Renal pelvis (tissue), 12 donors: ENCODE measurements at places on chromosomes 3 and 15. TPM values are rescaled to one million over a fixed set of nuclear protein-coding genes. Genes with fewer than 3 reads are reported as not detected.
A peak's percentile ranks its signal among the peaks of the same experiment; 100 is the strongest.

- peak; percentile 53 for DNase-seq
These were observed at the start of gene PLA1A for GRCh38 chr3:119597548-119598288. TSS of gene PLA1A (plus strand) at chr3:119597885. CDS start at chr3:119597914, 29 bp downstream.

ADAMTS17 gene
- 2.1 TPM for polyA plus RNA-seq

GRCh38 chr3:55544219-55544618 lies 57.1 kb upstream of the WNT5A start:
- DNase-seq, result no peak

NR2E3 gene
- polyA plus RNA-seq, result 0.54 TPM

ZNF717 gene
- polyA plus RNA-seq, result 23.5 TPM

GPR27 gene
- 8.2 TPM for polyA plus RNA-seq

PDZRN3 gene
- 36.8 TPM for polyA plus RNA-seq

- no peak for DNase-seq
These were observed 21.9 kb upstream of the SEMA3F start for GRCh38 chr3:50133283-50133615.

- no peak for DNase-seq
These were observed 232.2 kb downstream of the VPS13C start for GRCh38 chr15:61828008-61828407.

- DNase-seq, result no peak
These were observed 26.8 kb downstream of the EDEM1 start for GRCh38 chr3:5214352-5214751.

- DNase-seq, result no peak
These were observed 5.1 kb downstream of the RAB43 start for GRCh38 chr3:129116482-129116946.

GRCh38 chr3:129602730-129603560 lies 3.5 kb downstream of the PLXND1 start:
- peak; percentile 67 for DNase-seq

CIB2 gene
- 40.1 TPM for polyA plus RNA-seq

FRMD5 gene
- polyA plus RNA-seq, result 2.7 TPM

GOLGA8N gene
- polyA plus RNA-seq, result 42.7 TPM

SLC35G2 gene
- 3.4 TPM for polyA plus RNA-seq

GRCh38 chr3:7962301-7962700 lies 539.3 kb upstream of the LMCD1 start:
- DNase-seq, result no peak

GRCh38 chr15:43168192-43169107 lies 16.8 kb upstream of the CCNDBP1 start:
- DNase-seq, result no peak

DNA sequence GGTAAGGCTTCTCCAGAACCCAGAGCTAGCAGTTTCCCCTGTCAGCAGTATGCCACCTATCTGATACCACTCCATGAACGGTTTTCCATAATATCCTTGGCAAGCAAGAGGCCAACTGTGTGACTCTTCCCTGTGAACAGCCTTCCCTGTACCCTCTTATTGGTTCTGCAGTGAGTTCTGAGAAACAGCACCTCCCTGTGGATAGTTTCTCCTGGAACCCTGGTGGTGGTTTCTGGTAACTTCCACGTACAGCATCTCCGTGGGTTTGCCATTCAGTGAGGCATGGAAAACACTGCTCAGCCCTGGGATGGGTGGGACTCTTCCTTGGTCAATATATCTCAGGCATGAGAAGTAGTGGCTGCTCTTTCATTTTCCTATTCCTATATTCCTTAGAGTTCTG lies 19.4 kb upstream of the SERPINI2 start:
- no peak for DNase-seq

GRCh38 chr3:43019826-43020225 lies 40.7 kb downstream of the GASK1A start:
- no peak for DNase-seq

OXTR gene
- 0.93 TPM for polyA plus RNA-seq

- no peak for DNase-seq
These were observed 126.1 kb downstream of the AQP9 start for GRCh38 chr15:58264053-58264971.

SCG5 gene
- 10.7 TPM for polyA plus RNA-seq

- DNase-seq, result no peak
These were observed 78.2 kb upstream of the BNC1 start for GRCh38 chr15:83362706-83363105.

P2RY1 gene
- polyA plus RNA-seq, result 2.2 TPM

DNA sequence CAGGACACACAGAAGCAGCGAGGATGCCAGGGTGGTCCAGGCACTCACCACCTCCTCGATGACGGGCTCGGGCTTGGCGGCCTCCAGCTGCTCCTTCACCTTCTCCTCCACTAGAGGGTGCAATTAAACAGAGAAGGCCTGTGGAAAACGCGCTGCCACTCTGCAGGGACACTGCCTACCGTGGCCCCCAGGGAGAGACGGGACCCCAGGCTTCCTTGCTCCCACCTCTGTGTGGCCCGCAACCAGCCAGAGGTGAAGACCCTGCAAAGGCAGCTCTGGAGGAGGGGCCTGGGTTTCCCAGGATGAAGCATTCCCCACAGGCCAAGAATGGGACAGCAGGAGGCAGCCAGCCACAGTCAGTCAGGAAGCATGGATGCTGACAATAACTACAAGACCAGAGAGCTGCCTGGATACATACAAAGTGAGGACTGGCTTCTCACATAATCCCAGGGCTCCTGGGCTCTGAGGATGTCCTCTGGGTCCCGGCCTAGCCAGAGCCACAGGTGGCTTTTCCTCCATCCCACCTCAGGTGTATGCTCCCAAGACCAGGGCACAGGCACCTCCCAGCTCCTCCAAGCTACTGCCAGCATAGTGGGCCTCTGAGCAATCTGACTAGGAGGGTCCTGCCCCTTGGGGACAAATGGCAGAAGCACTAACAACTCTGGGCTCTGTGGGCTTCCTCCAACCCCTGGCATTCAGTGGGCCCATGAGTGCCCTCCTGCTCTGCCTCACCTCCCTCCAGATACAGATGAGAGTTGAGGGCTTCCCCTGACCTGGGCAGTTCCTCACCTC lies 46.2 kb downstream of the PTH1R start:
- no peak for DNase-seq

- DNase-seq, result no peak
These were observed 532.8 kb downstream of the FOXP1 start for GRCh38 chr3:71050538-71051258.

DNA sequence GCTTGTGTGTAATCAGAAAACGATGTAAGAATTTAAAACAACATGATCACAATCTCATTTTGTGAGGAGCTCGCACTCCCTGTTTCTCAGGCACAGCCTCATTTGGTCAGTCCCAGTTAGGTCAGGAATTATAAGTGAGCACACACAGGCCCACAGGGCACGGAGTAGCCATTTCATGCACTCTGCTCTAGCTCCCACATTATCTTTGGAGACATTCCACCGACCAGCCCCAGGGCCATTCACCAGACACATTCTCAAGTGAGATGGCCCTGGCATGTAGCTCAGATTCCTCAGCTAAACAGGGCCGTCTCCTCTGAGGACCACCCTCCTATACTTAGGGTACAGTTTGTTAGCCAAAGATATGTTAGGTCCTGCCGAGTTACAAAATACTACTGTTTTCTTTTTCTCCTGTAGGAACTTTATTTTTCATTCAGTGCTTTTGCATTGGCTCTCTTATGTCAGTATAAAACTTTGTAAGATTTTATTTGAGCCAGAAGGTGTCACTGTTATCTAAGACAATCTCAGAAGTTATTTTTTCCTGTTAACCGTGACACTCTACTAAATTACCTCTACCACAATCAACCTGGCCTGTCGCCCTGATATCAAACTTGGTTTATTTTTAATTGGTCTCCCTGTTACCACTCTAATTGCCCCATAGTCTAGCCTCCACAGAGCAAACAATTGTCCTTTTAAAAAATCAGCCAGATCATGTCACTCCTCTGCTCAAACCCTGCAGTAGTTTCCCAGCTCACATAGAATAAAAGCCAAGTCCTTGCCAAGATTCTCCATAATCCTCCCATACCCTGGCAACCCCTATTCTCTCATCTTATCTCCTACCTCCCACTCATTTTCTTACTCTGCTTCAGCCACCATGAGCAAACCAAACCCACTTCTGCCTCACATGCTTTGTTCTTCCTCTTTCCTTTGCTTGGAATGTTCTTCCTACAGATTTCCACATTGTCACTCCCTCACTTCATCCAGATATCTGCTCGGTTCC lies 105.7 kb downstream of the PPP2R3A start:
- no peak for DNase-seq

GRCh38 chr3:156483002-156483401 lies 71.9 kb downstream of the SSR3 start:
- DNase-seq, result no peak

SYNM gene
- 2.2 TPM for polyA plus RNA-seq

GRCh38 chr3:148372206-148372875 lies 325.4 kb upstream of the AGTR1 start:
- DNase-seq, result no peak

GRCh38 chr3:40237889-40238571 lies 71.5 kb upstream of the EIF1B start:
- DNase-seq, result peak; percentile 31

DNA sequence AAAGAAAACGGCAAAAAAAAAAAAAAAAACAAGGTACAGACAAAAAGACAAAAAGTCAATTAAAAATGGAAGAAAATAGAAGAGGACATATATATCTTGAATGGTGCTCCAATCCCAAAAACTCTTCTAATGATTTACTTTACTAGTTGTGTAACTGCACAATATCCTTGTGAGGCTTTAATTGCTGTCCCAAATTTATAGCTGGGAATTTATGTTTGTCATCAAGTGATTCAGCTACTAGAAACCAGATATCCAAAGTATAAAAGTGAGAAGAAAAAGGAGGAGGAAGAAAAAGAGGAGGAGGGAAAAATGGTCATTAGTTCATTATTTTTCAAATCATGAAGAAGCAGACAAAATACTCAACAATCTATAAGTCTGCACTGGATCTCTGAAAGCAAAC lies 150.8 kb upstream of the ARPP21 start:
- no peak for DNase-seq

DNA sequence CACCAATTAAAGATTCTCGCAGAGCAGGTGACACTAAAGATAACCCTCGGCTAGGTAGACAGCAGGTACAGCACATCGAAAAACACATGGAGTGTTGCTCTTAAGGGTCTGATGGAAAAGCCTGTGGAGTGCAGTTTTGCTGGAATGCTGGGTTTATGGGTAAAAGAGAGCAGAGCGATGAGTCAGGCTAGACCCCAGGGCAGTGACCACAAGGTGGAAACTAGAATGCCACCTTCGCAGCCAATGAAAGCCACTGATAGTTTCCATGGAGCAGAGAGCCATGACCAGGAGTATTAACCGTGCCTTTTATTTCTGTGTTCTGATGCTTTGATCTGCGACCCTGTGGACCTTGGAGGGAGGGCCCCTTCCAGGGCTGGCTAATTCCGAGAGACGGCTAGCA lies 149.8 kb downstream of the GABRB3 start:
- DNase-seq, result no peak

PPP2R3A gene
- polyA plus RNA-seq, result 22.6 TPM

DNA sequence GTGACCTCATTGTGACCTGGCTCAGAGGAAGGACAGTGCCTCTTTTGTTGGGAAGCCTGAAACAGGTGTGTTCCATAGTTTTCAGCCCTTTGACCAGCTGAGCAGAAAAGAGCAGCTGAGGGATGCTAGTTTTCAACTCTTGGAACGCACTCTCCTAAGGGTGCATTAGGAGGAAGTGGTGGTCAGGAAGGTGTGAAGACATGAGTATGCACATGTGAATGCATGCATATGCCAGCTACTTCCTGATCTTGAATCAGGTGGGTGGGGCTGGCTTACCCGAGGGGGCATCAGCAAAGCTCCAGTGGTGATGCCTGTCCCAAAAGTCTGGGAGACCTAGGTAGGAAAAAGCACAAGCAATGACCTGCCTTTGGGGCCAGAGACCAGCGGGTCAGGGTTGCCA lies 23.3 kb upstream of the CEMIP start:
- no peak for DNase-seq

KCNMB3 gene
- 7.4 TPM for polyA plus RNA-seq

- DNase-seq, result no peak
These were observed 324.6 kb upstream of the PROK2 start for GRCh38 chr3:72109327-72110259.

ITGA11 gene
- polyA plus RNA-seq, result 2.6 TPM

GRCh38 chr15:69758810-69759790 lies 306.5 kb downstream of the RPLP1 start:
- no peak for DNase-seq

TRA2B gene
- polyA plus RNA-seq, result 278 TPM

DNA sequence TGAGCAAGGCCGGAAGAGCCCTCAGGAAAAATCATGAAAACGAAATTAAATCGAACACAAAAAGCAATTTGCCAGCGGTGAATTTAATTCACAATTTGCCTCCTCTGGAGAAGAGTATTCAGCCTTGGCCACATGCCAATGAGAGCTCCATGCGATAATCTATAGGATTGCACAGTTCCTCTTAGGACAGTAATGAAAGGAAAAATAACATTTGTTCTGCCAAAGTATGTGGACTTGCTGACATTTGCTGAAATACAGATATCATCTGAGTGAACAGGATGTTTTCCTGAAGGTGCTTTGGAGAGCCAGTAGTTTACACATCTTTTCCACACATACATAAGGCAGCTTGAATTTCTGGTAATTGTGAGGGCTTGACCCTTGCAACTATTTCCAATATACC lies 188.6 kb upstream of the PDZRN3 start:
- DNase-seq, result no peak

DNA sequence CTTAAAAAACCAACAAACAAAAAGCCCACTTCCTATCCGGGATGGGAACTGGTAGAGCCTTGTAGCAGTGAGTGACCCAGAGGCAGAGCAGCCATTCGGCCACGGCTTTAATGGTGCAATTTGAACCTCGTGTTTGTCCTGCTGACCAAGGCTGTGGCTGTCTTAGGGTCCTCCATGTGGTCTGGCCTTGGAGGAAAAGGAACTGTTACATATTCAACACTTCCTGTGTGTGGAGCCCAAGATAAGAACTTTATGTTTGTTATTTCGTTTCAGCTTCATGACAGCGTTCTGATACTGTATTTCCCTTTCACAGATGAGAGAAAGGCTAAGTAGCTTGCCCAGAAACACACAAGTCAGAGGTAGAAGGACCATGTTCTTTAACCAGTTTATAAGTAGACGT lies 269.8 kb downstream of the SV2B start:
- no peak for DNase-seq

DNA sequence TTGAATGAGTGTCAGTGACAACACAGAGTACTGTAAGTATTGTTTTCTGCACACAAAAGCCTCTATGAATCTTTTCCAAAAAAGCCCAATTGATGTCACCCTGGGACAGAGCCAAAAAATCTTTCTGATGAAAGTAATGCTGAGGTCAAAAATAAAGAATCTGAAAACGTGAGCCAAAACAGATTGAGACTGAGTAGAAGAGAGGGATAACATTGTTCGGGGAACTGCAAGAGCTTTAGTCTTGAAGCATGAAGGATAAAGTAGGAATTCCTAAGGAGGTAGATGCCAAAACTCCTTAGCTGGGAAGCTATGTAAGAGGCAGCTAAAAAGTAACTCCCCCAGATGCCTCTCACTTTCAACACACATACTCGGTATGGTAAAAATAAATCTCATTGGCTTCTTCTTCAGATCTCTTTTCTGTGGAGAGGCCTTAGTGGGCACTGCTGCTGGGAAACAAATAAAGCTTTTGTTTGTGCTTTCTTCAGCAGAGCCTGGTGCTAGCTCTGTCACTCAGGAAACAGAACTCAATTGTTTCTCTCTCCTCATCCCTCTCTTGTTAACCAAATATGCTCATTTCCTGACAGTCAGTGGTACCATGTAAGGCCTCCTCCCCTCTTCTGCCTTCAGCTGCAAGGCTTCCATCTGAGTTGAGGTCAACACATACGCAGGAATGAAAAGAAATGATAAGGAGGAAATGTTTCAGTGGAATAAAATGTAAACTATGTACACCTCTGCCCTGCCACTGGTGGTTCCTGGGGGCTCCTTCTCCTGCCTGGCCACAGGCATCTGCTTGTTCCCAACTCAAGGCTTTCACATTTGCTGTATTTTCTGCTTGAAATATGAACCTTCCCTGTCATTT lies 58.1 kb downstream of the CD200 start:
- no peak for DNase-seq

GRCh38 chr3:69325151-69325550 lies 60.7 kb downstream of the FRMD4B start:
- no peak for DNase-seq
